ENCODE measurements at places on chromosomes 3 and 15.

DNA sequence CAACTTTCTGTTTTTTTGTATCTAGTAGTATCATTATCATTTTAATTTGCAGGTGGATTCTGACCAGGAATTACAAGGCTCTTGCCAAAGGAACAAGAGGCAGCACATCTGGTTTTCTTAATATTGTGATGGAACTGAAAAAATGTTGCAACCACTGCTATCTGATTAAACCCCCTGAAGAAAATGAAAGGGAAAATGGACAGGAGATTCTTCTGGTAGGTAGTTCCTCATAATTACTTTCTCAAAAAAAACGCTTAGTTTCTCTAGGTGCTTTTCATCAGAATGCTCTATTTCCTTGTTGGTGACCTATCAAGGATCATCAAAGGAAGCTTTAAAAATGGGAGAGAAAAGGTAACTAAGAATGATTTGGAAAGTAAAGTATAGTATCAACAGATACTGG lies 71.6 kb downstream of the CHD2 start:
- DNase-seq, result no peak

DNA sequence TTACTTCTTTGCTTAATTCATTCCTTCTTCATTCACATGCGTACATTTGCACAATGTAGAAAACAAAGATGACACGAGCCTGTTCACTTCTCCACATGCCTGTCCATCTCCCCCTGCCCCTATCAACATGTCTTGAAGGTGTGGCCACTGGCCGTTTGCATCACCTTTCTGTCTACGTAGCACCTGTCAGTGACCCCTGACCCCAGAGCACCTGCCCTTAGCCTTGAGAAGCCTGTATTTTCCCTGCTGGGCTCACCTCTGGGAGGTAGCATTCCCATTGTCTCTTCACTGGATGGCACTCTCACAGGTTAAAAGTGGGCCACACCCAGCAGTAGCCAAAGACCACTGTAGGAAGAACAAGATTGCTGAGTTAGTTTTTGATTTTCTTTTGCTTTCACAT lies 234.1 kb downstream of the THSD4 start:
- no peak for DNase-seq

DNA sequence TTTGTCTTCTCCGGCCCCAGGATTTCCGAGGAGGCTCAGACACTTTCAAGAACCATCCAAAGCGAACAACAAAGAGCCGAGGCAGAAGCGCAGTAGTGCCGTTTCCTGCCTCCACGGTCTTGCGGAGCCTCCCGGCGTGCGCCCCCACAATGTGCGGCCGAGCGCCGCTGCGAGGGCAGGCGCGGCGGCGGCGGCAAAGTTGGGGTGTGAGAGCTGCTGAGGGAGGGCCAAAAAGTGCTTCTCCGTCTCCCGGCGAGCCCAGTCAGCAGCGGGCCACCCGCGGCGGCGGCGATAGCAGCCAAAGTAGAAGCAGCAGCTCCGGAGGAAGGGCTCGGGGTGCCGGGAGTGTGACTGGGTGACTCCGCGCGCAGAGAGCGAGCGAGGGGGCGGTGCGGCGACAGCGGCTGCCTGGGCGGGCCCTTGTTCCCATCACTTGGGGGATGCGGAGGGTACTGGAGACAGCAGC lies 749.1 kb downstream of the ROBO1 start:
- DNase-seq, result peak; percentile 59

DNA sequence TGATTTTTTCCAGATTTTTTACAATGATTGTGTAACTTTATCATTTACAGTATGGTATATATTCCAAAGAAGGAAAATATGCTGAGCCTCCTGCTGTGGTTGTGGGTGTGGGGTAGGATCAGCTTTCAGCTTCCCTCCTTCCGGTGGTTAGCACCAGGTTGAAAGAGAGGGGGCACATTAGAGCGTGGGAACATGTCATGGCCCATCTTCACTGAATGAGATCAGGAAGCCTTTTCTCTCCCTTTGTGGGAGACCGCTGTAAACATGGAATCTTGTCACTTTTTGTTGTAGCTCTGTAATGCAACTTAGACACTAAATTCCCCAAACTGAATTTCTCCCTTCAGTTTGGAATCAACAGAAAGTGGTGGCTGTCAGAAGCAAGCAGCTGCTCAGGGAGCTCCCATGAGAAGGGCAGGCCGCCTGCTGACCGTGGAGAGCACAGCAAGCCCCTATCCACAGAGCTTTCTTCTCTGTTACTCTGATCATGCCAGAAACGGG lies 86.7 kb upstream of the LIMD1 start:
- DNase-seq, result peak; percentile 73

DNA sequence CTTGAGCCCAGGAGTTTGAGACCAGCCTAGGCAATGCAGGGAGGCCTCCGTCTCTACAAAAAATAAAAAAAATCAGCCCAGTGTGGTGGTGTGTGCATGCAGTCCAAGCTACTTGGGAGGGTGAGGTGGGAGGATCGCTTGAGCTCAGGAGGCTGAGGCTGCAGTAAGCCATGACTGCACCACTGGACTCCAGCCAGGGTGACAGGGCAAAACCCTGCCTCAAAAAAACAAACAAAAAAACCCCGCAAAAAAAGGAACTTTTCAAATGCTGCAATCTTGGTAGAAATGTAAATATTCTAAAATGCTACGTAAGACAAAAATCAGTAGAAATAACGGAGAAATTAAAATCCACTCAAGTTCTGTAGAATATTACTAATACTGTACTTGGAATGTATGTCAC lies 108.1 kb upstream of the MELTF start:
- DNase-seq, result no peak

- no peak for DNase-seq
Observed at GRCh38 chr3:129673012-129673411, 66.5 kb upstream of the PLXND1 start.

DNA sequence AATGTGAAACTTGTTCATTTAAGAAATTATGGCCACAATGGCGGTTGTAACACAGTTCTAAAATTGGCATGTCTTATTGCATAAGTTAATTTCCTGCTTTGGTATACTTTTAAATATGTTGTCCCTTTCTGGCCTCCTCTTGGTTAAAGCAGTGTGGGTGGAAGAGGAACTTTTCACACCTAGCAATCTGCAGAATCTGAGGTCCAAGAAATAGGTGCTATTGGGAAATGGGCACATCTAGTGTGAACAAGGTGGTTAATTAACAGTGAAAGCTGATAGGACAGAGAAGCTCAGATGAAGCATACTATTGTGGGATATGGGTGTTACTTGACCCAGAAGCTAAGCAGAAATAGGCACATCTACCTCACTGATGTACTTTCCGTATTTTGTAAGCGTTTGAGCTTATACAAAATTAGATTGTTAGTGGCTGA lies 10.6 kb downstream of the CMC1 start:
- no peak for DNase-seq

- peak; percentile 47 for DNase-seq
Observed at GRCh38 chr3:177973241-177973840, 562.9 kb upstream of the KCNMB2 start.

- no peak for DNase-seq
Observed at GRCh38 chr15:74438206-74438605, 4.4 kb upstream of the SEMA7A start.

- no peak for DNase-seq
Observed at GRCh38 chr3:127027811-127028548, 45.1 kb downstream of the PLXNA1 start.

DNA sequence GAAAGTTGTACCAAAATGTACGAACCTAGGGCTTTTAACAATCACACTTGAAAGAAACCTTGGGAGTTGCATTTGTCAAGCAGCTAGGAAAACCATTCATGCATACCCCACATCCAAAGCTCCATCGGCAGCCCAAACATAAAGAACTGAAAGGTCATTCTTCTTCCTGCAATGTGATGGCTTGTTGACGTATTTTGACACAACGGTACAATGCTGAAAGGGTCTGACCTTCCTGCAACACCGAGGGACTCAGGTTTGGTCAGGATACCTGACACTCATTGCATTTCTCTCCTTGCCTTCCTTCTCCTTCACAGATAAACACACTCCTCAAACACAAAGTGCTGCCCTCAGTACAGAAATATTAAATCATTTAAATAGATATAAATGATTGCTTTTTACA lies 145.5 kb downstream of the CDIN1 start:
- no peak for DNase-seq

DNA sequence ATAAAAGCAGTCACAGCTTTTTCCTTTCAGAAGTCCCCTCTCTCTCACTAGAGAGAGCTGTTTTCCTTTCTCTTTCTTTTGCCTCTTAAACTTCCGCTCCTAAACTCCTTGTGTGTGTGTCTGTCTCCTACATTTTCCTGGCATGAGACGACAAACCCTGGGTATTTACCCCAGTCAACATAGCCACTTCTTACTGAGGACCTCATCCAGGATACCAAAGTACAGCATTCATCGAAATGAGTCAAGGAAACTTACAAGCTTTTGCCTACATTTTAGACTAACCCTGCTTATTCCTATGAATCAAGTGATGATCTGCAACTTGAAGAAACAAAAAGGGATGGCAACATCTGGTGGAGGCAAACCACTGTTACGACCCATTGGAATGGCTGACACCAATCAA lies 16.7 kb downstream of the PATL2 start:
- no peak for DNase-seq

DNA sequence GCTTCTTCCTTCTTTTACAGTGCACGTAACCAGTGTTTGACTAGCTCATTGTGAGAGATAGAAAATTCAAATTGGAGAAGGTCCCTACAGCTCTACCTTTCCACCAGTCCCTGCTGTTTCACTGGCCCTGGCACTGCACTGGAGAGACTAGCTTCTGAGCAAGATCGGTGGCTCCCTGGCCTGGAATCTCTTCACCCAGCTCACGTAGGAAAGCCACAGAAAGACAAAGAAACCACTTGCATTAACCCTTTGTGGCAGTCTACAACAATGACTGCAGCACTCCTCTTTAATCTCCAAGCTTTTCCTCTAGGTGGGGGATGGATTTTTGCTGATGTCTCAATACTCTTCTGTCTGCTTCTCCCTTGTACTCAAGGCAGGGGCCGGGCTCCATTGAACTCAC lies 155.9 kb downstream of the PEX5L start:
- no peak for DNase-seq

DNA sequence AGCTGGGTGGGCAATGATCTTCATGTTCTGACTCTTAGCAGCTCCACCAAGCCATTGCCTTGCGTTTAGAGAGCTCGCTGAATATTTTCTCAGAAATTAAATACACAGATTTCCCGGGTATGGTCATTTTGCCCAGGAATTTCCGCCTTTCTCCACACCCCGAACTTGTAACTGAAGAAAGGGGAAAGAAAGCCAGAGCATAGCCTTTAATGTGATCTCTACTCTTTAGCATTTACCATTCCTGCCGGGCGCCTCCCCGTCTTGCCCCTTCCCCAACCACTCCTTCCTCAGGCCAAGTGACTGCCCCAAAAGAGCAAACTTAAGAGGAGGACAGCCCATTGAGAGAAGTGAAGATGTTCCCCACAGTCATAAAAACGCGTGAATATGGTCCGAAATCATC lies 53.1 kb downstream of the LMCD1 start:
- DNase-seq, result no peak

DNA sequence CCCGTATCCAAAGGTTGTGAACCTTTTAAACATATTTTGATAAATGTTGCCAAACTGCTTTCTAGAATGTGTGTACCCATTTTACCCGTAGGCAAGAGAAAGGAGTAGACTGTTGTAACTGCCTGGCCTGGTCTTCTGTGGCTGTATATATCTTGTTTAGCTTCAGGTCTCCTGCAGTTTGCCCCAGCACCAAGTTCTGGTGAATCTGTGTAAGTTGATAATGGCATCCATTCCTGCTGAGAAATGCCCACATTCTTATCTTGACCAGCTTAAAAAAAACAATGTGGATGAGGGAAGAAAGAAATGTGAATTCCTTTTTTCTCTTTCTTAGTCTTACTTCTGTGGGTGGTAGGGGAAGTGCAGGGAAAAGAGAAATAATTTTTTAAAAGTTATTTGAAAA lies 53.3 kb upstream of the TLE3 start:
- DNase-seq, result no peak

DNA sequence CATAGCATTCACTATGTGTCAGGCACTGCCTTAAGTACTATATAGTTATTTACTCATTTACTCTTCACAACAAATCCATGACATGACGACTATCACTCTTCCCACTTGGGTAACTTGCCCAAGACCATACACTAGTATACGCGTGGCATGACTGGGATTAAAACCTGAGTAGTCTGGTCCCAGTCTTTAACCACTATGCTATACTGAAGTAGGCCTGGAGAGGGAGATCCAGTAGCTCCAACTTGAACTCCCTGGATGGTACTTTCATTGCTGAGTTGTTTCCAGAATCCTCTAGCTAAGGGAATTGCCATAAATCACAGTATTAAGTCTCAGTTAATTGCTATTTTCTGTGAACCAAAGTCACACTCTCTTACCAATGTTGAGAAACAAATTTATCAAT lies 116.2 kb upstream of the LSAMP start:
- no peak for DNase-seq

DNA sequence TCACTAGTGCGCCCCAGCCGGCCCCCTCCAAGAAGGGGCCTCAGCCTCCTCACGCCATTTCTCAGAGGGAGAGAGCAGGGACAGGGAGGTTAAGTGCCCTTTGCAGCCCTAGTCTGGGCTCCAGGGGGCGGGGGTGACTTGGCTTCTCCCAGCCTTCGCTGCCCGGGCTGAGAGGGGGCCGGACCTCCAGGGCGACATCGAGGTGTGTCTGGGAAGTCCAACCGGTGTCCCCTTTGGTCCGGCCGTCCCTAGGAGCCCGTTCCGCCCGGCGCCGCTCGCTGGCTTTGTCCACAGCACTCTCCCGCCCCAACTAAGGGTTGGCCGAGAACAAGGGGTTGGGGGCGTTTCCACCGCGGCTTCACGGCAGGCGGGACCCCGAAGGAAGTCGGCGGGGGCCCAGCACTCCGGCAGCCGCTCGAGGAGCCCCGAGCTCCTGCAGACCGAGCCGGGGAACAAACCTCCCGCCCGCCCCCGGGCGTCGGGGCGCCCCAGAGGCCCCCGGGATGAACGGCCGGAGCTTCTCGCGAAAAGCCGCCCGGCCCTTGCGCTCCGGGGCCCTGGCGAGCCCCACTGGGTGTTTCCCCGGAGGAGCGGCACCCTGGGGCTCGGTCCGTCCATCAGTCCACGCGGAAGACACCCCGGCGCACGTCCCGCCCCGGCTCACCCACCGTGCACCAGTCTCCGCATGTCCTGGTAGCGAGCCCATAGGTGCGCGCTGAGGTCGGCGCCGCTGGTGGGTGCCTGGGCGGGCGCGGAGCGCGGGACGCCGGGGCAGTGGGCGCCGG lies 627 bp downstream of the NT5DC2 start:
- no peak for DNase-seq

DNA sequence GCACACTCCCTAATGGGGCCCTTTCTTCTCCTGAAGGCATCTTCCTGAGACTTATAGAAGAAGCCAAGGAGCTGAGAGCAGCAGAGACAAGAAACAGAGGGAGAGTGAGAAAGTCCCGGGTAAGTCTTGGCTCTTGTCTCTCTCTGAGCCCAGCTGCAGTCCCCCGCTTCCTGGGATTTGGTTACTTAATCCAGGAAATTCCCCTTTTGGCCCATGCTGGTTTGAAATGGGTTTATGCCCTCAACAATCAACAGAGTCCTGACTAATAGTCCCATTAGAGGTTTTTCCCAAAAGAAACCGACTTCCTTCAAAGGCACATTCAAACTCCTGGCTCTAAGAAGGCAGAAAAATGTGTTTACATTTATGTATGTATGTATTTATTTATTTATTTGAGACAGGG lies 22.0 kb downstream of the TMEM158 start:
- DNase-seq, result peak; percentile 65
